Foreskin fibroblast (primary cell): ENCODE measurements at places on chromosomes 4 and X.

- DNase-seq, result peak; percentile 11
Measured at GRCh38 chr4:47122592-47123291, 91.4 kb downstream of the GABRB1 start.

GRCh38 chr4:138177278-138177968, 64.7 kb downstream of the SLC7A11 start:
- no peak for DNase-seq

GRCh38 chr4:1152290-1152689, 20.1 kb downstream of the SPON2 start:
- no peak for DNase-seq

DNA sequence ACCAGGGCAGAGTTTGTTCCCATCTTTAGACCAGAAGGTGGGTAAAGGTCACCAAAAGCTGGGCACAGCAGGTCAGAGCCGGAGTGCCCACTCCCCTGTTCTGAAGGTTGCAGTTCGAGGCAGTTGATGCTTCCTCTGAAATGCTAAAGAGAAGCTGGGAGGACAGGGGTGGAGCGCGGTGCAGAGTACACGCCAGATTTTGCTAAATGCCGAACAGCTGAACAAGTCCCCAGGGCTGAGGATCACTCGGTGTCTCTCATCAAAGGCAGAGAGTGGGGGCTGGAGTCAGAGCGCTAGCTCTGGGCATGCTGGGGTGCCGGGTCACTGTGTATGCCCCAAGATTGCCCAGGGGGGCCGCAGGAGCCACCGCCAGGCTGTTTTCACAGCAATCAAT, 197.0 kb downstream of the BCOR start:
- no peak for DNase-seq

DNA sequence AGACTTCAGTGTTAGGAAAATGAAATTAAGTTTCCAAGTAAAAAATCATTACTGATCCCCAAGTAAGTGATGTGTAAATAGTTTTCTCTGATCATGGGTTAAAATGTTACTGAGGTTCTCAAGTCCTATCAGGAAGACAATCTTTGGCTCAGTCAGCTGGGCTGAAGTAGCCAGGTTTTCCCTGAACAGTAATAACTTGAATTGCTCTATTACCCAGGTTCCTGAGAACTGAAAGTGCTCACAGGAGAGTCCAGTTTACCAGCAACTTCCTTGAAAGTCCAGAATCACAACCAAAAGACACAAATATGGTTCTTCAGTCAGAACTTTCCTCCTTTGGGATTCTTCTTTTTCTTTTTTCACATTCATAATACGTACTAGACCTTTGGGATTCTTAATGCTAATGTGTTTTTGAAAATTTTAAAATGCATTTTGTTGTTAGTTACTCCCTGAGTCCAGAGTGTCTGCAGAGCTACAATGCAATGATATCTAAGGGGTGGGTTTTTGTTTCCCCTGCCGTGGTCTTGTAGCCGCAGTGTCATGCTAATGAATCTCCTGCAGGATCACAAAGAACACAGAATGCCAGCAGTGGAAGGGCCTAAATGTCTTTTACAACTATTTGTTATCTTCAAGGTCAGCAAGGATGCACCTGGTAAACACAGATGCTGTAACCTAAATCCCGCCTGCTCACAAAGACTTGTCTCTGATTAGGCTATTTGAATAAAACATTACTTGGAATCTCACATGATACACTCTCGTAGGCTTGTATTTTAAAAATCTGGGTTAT, 439.8 kb upstream of the NR3C2 start:
- no peak for DNase-seq
